Inflammatory macrophage treated with lipopolysaccharide for 1 hour (primary cell): ENCODE measurements at places on chromosomes 6 and 20.

- DNase-seq: no peak
These were observed 158.1 kb downstream of the DTNBP1 start for GRCh38 chr6:15504581-15505350.

- no peak for DNase-seq
These were observed 435 bp downstream of the PTCRA start for GRCh38 chr6:42916288-42916687.

DNA sequence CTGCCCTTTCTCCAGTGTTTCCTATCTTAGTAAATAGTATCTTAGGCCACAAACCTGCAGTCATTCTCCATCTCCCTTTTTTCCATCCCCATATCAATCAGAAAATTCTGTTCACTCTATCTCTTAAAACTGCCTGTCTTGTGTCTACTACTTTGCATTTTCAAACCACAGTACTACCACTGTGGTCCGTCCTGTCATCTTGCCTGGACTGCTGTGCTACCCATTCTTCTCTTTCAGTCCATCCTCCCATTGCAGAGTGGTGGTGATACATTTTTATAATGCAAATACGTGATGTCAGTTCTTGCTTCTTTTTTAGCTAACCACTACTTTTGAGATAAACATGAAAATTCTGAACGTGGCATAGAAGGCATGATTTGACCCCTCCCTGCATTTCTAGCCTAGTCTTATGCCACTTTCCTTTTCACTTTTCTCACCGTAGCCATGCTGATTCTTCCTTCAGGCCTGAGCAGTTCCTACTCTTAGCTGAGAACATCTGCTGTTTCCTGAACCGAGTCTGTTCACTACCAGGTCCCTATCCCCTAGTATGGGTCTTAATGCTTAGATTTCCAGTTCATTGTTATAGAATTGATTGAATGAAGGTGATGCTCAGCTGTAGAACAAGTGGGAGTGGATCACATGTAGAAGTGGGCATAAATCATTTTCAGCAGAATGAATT, 13.8 kb downstream of the TBPL1 start:
- no peak for DNase-seq

DNA sequence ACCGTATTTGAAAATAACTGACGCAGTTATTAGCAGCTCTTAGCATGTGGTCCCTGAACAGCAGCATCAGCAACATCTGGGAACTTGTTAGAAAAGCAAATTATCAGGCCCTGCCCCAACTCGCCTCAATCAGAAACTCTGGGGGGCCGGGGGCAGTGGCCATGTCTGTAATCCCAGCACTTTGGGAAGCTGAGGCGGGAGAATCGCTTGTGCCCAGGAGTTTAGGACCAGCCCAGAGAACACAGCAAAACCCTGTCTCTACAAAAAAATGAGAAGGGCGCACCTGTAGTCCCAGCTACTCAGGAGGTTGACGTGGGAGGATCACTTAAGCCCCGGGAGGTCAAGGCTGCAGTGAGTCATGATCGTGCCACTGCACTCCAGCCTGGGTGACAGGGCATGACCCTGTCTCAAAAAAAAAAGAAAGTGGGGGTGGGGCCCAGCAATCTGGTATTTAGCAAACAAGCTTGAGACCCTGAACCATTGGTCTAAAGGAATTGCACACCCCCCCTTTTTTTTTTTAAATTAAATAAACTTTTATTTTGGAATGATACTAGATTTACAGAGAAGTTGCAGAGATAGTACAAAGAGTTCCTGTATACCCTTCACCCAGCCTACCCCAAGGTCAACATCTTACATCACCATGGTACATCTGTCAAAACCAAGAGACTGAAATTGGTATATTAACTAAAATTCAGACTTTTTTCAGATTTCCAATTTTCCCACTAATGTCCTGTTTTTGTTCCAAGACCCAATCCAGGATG, 6.7 kb downstream of the SRXN1 start:
- no peak for DNase-seq

GRCh38 chr6:3296537-3296936, 37.8 kb downstream of the PSMG4 start:
- no peak for DNase-seq

GRCh38 chr20:62285722-62286121, 17.1 kb upstream of the ADRM1 start:
- no peak for DNase-seq

- DNase-seq: peak; percentile 3
These were observed 90.9 kb downstream of the DTD1 start for GRCh38 chr20:18678549-18679419.

DNA sequence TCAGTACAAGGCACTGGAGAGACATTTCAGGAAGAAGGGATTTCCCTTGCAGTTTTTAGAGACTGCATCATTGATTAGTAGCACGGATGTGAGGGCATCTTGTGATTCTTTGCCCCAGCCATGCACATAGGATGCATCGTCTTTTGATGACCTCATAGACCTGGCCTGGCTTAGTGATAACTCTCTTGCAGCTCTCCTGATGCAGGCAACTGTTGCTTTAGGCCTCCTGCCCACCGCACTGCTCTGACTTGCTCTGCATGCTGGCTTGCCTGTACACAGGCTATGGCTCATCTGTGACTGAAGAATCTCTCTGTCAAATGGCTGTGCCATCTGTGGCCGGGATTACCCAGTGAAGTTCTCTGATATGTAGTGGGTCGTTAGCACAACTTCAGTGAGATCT, 207.7 kb upstream of the PTCHD4 start:
- no peak for DNase-seq
